ENCODE measurements at places on chromosomes 12 and 14.

GRCh38 chr14:24700511-24700910 lies 66.5 kb upstream of the GZMB start:
- DNase-seq: no peak

DNA sequence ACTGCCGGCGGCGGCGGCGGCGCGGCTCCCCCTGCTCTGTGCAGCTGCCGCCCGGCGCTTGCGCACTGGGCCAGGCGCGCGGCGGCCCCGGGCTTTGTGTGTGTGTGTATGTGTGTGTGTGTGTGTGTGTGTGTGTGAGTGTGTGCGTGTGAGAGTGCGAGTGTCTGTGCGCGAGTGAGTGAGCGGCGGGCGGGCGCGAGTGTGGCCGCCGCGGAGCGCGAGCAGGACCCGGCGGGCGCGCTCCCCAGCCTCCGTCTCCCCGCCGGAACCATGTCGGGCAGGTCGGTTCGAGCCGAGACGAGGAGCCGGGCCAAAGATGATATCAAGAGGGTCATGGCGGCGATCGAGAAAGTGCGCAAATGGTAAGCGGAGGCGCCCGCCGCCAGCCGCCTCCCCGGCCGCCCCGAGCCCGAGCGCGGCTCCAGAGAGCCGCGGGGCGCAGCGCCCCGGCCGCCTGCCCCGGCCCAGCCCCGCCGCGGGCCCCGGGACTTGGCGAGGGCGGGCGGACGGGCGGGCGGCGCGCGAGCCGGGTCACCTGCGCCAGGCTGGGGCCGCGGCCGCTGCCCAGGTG lies at the start of gene BCL7A:
Gene BCL7A (plus strand): TSS at position 63 of the 571 bp plus-strand sequence. CDS start 208 bp downstream, at position 271.
- peak; percentile 76 for DNase-seq

DNA sequence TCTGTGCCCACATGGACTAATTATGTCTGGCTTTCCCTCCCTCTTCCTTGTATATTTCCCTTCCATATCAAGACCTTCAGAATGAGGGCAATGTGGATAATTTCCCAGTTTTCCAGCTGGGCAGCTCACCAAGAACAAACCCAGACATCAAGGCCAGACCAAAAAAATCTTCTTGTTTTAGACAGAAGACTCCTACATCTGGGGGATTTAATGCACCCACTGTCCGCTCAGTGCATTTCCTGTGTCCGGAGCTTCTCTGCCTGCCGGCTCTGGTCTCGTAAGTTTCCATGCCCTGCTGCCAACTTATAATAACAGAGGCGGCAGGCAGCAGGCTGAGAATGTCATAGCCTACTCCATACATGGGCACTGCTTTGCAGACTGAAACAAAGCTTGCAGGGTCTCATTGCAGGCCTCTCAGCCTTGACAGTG lies 207.2 kb upstream of the BCL2L14 start:
- DNase-seq: no peak

DNA sequence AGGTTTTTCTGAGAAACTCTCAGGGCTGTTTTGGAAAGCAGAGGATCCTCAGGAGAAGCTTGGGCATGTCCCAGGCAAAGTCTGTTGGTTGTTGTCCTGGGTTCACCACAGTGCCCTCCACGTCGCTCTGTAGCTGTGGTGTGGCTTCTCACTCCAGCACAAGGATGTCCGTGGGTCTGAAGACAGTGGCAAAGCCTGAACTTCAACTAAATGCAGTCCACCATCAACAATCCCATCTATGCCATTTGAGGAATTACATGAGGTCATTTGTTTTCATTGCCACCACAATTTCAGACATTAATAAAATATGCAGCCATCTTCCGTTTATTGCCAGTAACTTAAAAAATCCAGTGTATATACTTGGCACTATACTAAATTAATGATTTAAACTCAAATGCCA lies 272.1 kb downstream of the LRIG3 start:
- DNase-seq: no peak

- no peak for DNase-seq
These were observed at the start of gene INHBE for GRCh38 chr12:57454566-57455373. Gene INHBE (plus strand): TSS chr12:57455307. CDS start chr12:57455537, 230 bp downstream.

- no peak for DNase-seq
These were observed 3.5 kb upstream of the RHOJ start for GRCh38 chr14:63200767-63201166.

- no peak for DNase-seq
These were observed 273.6 kb upstream of the BTG1 start for GRCh38 chr12:92419201-92419600.

DNA sequence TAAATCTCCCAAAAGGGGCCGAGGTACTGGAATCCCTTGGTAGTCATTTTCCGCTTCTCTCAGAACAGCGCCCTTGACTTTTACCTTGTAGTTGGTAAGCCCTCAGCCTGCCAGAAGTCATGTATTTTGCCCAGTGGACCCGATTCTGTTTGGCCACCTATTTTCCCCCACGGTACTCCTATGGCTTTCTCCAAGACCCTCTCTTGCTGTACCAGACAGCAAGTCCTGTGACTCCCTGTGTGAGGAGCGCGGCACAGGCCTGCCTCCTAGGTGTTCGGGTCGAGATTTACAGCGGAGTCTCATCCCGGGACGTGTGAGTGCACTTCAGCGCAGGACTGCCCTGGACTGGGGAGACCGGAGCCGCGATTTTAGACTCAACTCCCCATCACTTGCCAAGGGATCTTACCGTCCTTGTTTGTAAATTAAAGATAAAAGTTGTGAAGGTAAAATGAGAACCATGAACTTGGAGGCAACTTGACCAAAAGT lies 1.1 kb upstream of the MBD6 start:
- DNase-seq: peak; percentile 42

DNA sequence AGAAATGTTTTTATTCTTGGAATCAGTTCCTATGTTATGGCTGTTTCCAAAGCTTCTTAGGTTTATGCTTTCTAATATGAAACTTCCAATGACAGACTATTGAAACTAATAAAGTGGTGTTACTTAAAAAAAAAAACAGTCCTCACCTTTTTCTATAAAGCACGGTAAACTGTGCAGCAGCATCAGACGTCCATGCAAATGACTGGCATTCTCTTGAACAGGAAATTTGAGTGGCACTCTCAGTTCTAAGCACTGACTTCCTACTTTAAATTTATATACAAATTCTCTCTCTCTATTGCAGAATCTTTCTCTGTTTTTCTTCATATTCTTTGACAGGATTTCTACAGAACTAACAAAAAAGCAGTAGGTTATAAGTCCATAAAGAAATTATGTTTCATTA lies 2.8 kb upstream of the RAD51AP1 start:
- DNase-seq: no peak

DNA sequence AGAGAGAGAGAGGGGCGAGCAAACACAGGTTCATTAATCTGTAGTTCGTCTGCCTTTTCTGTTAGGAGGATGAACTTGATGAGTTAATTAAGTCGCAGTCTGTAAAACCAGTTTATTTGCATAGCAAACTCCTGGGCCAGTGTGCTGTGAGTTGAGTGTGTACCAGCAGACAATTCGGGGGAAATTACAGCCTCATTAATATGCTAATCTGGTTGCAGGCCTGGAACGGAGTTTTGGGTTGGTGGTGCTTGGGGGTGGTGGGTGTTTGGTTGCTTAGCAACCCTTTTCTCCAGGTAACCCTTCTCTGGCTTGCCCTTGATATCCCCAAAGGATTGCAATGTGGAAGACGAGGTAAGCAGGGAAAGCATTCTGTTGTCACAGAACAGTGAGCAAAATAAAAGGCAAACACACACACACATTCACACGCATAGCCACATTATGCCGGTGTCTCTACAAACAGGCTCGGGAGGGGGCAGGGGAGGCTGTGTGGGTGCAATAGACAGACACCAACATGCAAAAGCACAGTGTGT lies 29.2 kb upstream of the LHX5 start:
- no peak for DNase-seq

GRCh38 chr14:74142523-74142922 lies 57.8 kb downstream of the LIN52 start:
- DNase-seq: no peak

DNA sequence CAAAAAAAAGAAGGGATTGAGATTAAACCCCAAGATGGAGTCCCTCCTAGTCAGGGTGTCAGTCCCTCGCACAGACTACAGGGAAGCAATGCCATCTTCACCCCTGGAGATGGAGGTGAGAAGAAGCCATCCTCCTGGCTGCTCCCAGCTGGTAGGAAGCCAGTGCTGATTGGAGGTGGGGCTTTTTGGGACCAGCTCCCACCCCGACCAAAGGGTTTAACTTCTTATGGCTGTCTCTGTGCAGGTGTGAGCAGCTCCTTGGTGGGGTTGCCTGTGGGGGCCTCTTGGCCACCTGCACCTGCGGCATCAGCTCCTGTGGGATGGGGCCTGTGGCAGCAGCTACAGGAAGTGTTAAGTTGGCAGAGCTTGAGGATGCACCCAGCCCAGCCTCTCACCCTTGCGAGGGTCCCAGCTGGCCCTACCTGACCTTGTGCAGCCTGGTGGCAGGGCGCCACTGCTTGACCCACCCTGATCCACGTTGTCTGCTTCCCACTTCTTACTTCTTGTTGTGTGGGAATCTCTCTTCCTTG lies 3.8 kb upstream of the KRT86 start:
- no peak for DNase-seq

GRCh38 chr14:100828031-100828769 lies 2.3 kb downstream of the MEG3 start:
- peak; percentile 84 for DNase-seq

DNA sequence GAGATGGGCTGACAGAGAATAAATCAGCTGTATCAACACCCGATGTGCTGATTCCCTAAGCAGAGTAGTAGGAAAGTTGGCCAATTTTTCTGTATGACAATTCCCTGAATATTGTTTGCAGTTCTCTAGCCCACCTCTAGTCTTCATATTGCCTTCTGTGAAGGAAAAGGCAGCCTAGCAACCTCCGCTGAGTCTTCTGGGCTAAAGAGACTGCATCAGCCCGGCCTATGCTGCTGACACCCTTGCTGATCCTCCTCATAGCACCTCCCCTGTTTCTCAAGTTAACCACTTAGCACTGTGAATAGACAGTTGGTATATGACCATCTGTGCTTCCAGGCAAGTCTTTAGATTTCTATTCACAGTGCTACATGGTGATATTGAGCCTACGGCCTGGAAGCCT lies 161.1 kb upstream of the EGLN3 start:
- no peak for DNase-seq

All from ACHN (cell line).